ENCODE measurements at places on chromosomes 7 and 10. TPM values are rescaled to one million over a fixed set of nuclear protein-coding genes. Genes with fewer than 3 reads are reported as not detected.

DNTT gene
- total RNA-seq = not detected

DNA sequence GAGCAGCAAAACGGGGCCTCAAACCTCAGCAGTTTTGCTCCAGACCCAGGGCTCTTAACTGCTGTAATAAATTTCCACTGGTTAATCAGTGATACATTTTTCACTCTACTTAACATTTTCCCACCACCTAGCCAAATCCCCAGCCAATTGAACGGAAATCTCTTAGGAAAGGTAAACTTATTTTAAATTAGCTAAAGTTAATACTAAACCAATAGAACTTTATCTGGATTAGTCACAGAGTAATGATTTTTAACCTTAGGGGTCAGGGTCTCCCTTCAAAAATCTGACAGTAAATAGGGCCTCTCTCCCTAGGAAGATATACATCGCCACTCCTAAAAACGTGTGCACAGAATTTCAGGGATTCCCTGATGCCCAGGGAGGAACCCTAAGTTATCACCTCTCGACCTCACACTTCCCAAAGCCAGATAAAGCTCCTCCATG, 87.4 kb upstream of the KMT2E start:
- no peak for DNase-seq

DNA sequence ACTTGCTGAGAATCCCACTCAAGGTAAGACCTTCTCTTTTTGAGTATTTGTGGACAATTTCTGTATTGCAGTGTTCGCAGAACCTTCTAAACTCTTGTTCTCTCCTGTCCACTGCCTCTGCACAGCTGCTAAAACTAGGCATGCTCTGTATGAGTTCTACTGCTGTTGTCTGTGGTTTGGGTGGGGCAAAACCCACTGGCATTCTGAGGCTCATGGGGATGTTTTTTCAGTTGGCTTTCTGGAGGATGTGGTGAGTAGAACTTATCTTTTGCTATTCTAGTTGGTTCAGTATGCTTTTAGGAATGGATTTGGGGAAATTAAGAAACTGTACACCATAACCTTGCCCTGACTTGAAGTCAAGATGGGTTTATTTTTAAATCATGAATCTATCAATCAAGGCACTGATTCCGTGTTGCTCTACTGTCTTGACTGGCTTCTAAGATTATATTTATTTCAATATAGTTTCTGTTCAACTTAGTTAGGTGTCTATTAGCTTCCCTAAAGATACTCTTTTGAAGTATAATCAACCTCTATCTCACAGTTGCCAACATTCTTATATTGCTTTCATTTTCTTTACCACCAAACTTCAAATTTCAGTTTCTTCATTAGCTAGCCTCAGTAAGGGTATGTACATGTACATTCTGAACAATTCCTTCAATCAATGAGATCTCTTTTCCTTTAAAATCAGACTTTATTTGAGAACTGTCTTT, 25.0 kb upstream of the C1GALT1 start:
- DNase-seq = no peak

HOXA3 gene
- total RNA-seq = 9.3 TPM

DNA sequence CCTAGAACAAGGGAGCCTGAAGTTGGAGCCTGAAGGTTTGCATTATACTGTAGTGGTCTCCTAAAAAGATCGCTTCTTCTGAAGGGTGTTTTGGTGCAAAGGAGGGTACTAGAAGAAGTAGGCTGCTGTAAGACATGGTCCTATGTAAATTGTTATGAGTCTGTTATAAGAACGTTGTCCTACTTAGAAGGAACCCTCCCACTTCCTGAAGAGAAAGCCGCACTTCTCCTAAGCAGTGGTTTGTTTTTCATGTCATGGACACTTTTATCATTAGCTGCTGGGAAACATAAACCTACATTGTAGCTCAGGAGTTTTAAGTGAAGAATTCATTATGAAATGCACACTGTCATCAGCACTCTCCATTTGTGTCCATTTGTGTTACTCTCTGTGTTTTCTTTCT, 129.1 kb upstream of the ITGB1 start:
- no peak for DNase-seq
